ENCODE measurements at places on chromosomes 4 and X. TPM values are rescaled to one million over a fixed set of nuclear protein-coding genes. Genes with fewer than 3 reads are reported as not detected.

The AWAT2 gene
- not detected for polyA plus RNA-seq

The GAGE1 gene
- not detected for polyA plus RNA-seq

The COX7B2 gene
- polyA plus RNA-seq, result not detected

The NUP62CL gene
- not detected for polyA plus RNA-seq

The PTPN13 gene
- 16.5 TPM for polyA plus RNA-seq

The ARHGAP36 gene
- not detected for polyA plus RNA-seq

The FANCB gene
- 1.5 TPM for polyA plus RNA-seq
